T-helper 2 cell (primary cell): ENCODE measurements at places on chromosomes 13 and 19.

DNA sequence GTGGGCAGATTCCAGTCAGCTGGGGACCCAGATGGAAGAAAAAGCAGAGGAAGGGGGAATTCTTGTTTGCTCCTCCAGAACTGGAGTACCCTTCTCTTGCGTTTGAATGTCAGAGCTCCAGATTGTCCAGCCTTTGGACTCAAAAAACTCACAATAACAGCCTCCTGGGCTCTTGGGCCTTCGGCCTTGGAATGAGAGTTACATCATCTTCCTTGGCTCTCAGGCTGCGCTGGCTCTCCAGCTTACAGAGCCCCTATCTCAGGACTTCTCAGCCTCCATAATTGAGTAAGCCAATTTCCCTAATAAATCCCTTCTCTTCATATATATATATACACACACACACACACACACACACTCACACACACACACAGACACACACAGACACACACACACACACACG lies 1215.7 kb upstream of the SLC10A2 start:
- DNase-seq: no peak

DNA sequence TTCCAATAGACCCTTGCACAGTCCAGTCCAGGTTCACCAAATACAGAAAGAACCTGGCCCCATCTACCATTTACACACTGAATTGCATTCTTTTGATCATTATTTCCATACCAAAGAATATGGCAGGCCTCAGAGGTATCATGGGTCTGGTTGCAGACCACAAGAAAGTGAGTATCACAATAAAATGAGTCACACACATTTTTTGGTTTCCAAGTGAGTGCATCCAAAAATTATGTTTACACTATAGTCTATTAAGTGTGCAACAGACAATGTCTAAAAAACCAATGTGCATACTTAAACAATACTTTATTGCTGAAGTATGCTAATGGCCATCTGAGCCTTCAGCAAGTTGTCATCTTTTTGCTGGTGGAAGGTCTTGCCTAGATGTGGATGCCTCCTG lies 105.3 kb downstream of the SPACA7 start:
- no peak for DNase-seq

- DNase-seq: no peak
Measured at GRCh38 chr13:103018556-103018955, 47.7 kb downstream of the SLC10A2 start.

GRCh38 chr19:11041966-11042627 lies 47.2 kb upstream of the LDLR start:
- DNase-seq: no peak

- DNase-seq: no peak
Measured at GRCh38 chr19:53772943-53773342, 51.2 kb downstream of the NLRP12 start.

GRCh38 chr19:6267552-6268381 lies 12.0 kb downstream of the MLLT1 start:
- no peak for DNase-seq

DNA sequence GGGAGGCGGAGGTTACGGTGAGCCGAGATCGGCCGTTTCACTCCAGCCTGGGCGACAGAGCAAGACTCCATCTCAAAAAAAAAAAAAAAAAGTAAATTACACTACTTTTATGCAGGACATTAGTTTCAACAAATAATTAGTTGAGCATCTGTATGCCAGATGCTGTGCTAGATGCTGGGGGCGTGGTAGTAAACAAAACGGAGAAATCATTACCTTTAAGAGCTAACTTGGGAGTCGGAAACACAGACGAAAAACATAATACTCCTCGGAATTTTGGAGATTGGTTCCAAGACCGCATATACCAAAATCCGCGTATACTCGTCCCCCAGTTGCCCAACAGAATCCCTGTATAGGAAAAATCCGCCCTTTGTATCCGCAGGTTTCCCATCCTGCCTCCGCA lies 1.3 kb upstream of the DUS3L start:
- DNase-seq: no peak

GRCh38 chr19:12199757-12200419 lies 37.0 kb downstream of the ZNF136 start:
- DNase-seq: no peak

DNA sequence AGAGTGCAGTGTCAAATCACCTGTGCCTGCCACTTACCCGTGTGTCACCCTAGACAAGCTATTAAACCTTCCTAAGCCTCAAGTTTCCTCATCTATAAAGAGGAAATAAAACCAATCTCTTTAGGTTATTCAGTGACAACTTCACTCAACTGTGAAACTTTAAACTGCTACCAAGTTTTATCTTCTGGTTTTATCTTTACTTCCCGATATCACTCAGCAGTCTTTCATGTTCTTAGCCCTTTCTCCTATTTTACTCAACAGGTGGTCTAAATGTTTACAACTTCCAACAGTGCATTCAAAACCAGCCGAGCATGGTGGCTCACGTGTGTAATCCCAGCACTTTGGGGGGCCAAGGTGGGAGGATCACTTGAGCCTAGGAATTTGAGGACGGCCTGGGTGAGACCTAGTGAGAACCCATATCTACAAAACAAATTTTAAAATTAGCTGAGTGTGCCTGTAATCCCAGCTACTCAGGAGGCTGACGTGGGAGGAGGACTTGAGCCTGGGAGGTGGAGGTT lies 59.6 kb downstream of the GPALPP1 start:
- DNase-seq: no peak

DNA sequence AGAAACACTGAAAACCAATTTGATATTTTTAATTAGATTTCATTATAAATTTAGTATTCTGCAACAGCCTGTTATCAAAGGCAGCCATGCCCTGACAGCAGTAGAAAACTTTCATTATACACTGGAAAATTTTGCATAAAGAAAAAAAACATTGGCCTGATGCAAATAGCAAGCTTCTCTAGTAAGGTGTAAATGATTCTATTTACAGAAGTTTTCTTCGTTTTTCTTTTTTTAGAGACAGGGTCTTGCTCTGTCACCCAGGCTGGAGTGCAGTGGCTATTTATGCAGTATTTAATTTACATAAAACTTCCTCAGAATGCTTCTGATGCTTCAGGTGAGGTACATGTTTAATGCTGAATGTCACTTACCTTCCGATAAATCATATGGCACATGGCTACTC lies 67.0 kb downstream of the ABCC4 start:
- no peak for DNase-seq

DNA sequence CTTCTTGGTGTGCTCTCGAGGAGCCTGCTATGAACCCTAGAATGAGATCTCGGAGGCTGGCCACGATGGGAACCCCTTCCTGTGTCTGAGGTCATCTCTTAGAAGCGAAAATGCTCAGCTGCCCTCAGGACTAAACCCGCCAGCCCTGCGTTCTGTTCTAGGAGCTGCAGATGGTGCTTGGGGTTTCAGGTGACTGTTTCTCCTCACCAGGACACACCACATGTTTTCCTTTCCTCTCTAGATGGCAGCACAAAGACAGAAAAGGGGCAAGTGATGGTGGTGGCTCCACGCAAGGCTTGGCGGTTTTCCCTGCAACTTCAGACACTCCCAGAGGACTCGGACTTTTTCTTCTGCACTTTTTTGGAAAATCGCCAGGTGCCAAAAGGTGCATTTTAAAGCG lies 60.1 kb downstream of the RNASEH2B start:
- no peak for DNase-seq

GRCh38 chr19:38733493-38734175 lies 10.6 kb downstream of the CAPN12 start:
- DNase-seq: no peak
